ENCODE measurements at places on chromosomes 7 and 10.

- no peak for DNase-seq
Observed at GRCh38 chr10:122206471-122207065, 64.5 kb upstream of the BTBD16 start.

DNA sequence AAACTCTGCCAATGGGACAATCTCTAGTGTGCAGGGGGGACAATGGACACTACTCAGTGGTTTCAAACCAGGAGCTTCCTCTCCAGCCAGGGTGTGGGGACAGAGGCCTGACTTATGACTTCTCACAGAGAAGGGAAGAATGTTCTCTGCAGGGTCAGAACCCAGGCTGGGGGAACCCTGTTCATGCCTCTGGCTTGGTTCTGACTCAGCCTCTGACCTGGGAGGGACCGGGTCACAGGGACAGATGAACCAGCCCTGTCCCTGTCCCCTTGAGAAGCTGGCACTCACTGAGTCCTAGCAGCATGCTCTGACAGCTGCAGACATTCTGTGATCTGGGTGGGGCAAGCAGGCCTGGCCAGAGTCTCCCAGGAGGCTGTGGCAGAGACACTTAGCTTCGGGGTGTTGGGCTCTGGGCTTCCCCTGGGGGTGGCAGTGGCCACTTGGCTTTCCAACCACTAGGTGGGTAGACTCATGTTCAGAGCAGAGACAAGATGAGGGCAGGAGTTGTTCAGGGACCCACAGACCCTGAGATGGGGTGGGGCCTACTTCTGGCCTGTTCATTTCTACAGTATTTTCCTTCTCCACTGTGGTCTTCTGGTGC, 13.6 kb downstream of the TSPAN15 start:
- no peak for DNase-seq

DNA sequence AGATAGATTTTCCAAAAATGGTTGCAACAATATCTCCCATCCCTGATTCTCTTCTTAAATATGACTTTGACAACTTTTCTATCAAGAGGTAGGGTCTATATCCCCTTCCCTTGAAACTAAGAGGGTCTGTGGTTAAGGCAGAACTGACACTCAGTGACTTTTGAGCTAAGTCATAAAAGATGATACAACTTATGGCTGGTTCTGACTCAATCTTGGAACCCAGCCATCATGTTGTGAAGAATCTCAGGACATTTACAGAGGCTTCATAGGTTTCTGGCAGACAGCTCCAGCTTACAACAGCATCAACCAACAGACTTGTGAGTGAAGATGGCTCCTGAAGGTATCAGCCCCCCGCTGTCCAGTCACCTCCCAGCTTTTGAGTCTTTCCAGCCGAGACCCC, 203.5 kb downstream of the RNLS start:
- no peak for DNase-seq

DNA sequence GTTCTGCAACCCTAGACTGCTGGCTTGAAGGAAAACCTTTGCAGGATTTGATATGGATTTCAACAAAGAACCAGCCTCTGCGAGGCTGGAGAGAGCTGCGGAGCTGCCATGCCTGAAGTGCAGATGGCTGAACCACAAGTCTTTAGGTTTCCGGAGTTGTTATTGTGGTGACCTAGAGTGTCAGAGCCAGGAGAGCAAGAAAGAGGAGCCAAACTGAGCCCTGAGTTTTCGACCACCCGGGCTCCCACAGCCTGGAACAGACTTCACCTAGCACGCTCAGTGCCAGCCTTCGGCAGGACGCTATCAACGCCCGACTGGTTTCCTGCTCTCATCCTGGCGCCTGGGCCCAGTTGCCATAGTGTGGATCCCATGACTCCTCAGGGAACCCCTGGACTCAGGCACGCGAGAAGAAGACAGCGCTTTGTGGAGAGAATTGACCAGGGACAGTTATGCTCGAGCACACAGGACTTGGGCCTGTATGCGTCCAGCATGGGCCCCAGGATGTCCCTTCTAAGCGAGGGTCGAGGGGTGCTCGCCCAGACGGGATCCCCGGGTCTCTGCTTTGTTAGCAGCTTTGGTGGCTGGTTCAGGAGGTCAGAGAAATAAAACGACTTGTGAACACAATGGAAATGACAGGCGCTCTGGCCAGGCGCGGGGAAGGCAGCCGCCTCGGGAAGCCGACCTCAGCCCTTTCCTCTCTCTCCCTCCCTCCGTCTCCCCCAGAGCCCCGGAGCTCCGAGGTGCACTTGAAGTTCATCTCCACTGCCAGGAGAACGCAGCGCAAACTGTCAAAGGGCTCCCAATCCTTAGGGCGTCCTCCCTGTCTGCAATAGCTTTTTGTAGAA, 1.8 kb upstream of the GAD2 start:
- DNase-seq, result no peak

- no peak for DNase-seq
Observed at GRCh38 chr7:24965831-24966708, 13.9 kb downstream of the OSBPL3 start.

- DNase-seq, result no peak
Observed at GRCh38 chr10:101693651-101693977, 1.4 kb downstream of the FBXW4 start.

DNA sequence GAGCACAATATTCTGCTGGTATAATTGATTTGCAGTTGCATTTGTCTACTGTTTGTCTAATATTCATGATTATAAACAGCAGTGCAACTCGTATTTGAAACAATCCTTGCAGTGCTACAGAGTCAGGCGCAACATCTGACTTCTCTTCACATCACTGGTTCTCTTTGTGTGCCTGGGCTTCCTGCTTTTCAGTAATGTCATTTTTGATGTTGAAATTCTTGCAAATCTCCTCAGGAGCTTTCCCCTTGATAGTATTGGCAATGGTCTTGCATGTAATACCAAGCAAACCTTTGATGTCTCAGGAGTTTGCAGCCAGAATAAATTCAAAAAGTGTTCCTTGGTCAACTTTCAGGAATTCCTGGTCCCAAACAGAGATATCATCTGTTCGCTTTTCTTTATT, 20.2 kb downstream of the HPS6 start:
- DNase-seq, result no peak

DNA sequence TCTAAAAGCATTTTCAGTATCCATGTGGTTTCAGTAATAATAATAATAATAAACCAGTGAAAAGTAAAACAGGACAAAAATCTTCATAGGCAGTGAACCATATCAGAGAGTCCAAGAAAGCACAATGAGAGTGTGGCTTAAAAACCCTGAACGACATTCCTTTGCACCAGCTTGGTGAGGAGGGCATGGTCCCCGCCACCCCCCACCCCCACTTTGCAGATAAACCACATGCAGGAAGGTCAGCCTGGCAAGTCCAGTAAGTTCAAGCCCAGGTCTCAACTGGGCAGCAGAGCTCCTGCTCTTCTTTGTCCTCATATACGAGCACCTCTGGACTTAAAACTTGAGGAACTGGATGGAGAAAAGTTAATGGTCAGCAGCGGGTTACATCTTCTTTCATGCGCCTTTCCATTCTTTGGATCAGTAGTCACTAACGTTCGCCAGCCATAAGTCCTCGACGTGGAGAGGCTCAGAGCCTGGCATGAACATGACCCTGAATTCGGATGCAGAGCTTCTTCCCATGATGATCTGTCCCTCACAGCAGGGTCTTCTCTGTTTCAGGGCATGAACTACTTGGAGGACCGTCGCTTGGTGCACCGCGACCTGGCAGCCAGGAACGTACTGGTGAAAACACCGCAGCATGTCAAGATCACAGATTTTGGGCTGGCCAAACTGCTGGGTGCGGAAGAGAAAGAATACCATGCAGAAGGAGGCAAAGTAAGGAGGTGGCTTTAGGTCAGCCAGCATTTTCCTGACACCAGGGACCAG, 172.5 kb downstream of the EGFR start:
- no peak for DNase-seq

DNA sequence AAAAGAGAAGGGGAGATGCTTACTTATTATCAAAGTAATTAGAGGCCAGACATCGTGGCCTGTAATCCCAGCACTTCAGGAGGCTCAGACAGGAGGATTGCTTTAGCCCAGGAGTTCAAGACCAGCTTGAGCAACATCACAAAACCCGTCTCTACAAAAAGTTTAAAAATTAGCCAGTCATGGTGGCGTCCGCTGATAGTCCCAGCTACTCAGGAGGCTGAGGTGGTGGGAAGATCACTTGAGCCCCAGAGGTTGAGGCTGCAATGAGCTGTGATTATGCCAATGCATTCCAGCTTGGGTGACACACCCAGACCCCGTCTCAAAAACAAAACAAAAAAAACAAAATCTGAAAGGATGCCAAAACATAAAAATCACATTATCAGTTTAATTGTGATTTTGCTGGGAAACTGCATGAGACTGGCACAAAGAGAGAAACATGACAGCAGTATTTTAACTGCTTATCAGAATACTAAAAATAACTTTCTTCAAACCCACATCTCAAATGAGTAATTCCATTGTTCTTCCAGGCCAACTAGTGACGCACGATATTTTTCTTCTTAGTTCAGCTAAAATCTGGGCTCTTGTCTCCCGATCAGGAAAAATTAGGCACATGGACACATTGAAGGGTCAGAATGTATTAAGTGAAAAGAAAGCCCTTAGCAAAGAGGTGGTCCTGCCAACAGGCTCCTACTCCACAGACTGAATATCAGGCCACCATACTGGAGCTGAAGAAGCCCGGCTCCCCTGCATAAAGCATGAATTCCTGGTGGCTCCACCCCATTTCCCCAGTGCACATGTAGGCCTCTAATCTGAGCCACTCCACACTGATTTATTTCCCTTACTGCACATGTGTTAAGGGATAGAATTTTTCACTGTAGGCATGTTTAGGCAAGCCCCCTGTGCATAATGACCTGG, 9.6 kb upstream of the CCM2 start:
- no peak for DNase-seq

- DNase-seq, result peak; percentile 39
Observed at GRCh38 chr7:104862719-104863118, 151.3 kb upstream of the KMT2E start.

GRCh38 chr7:25399000-25399750, 170.9 kb upstream of the NPVF start:
- no peak for DNase-seq

GRCh38 chr7:2730846-2731770, 43.1 kb downstream of the AMZ1 start:
- DNase-seq, result no peak

DNA sequence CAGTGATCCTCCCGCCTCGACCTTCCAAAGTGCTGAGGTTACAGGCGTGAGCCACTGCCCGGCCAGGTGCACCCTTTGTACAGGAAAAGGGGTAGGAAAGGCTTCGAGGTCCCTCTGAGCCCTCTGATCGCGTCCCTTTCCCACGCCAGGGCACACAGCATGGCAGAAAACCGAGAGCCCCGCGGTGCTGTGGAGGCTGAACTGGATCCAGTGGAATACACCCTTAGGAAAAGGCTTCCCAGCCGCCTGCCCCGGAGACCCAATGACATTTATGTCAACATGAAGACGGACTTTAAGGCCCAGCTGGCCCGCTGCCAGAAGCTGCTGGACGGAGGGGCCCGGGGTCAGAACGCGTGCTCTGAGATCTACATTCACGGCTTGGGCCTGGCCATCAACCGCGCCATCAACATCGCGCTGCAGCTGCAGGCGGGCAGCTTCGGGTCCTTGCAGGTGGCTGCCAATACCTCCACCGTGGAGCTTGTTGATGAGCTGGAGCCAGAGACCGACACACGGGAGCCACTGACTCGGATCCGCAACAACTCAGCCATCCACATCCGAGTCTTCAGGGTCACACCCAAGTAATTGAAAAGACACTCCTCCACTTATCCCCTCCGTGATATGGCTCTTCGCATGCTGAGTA, 871 bp downstream of the POP7 start:
- DNase-seq, result no peak

DNA sequence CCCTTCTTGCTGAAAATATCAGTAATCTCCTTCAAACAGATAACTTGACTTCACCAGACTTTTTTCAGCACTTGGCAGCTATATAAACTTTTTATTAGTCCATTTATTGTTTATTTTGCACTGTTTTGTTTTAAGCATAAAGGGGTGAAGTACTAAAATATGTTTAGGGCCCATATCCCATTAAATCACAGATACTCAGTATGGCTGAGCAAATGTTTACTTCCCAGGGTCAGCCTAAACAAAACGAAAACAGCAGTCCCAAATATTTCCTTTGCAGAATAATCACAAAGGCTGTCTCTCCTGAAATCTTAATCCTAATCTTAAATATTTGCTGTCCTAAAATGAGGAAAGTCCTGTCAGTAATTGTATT, 649.6 kb downstream of the TNS3 start:
- no peak for DNase-seq

- DNase-seq, result no peak
Observed at GRCh38 chr10:78178397-78178796, 144.7 kb downstream of the RPS24 start.

DNA sequence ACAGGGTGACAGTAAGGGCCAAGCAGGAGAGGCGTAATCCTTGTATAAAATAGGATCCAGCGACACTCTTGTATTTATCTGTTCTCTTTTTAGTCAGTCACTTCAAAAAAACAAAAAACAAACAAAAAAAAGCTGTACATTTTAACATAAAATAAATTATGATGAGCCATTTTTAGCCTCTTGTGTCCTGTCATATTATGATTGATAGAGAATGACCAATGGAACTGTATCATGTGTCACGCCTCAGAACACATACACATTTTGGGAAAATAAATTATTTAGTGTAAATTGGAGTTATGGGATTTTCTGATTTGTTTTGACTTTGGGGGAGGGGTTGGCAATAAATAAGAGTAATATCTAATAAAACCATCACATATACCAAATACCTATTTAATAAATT, 79.3 kb upstream of the SAMD8 start:
- DNase-seq, result no peak

DNA sequence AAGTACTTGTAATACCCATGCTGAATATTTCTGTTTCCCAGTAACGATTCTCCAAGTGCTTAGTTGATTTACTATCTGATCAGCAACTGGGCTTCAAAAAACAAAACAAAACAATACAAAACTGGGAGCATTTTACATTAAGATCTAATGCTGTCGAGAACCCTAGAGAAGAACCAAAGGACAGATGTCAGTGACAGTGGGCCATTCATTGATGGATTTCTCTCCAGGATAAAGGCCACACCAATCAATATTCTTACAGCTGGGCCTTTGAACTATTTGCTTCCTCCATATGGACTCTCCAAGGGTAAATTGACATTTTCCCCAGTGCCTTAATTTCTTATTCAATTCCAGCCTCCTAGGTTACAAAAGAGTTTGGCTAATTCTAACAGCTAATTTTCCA, 217.5 kb downstream of the ADAM12 start:
- DNase-seq, result no peak

- no peak for DNase-seq
Observed at GRCh38 chr7:7911369-7912123, 57.0 kb upstream of the GLCCI1 start.

GRCh38 chr7:95338832-95339231, 14.5 kb upstream of the PON1 start:
- DNase-seq, result no peak
